Endothelial cell of umbilical vein (primary cell): ENCODE measurements at places on chromosomes 11 and 22. TPM values are rescaled to one million over a fixed set of nuclear protein-coding genes. Genes with fewer than 3 reads are reported as not detected.

Gene CHRM1
- not detected in 2 replicates for total RNA-seq

Gene GLYAT
- total RNA-seq, result not detected in 2 replicates

Gene HBB
- total RNA-seq, result not detected in 2 replicates

Gene SLC15A3
- total RNA-seq, result 1.7 and 4.4 TPM in 2 replicates

Gene CREB3L1
- total RNA-seq, result 0.78 and 0.84 TPM in 2 replicates

Gene SYCE3
- not detected in 2 replicates for total RNA-seq

Gene MRGPRX3
- total RNA-seq, result not detected in 2 replicates

Gene OR51E1
- not detected in 2 replicates for total RNA-seq

Gene C11orf65
- total RNA-seq, result not detected in 2 replicates

Gene FREY1
- 1.1 and 1.4 TPM in 2 replicates for total RNA-seq

Gene IGLL1
- total RNA-seq, result not detected in 2 replicates

Gene MEI1
- total RNA-seq, result 0.76 and 1.5 TPM in 2 replicates

GRCh38 chr11:127726367-127726766, 725.8 kb upstream of the KIRREL3 start:
- H3K27ac ChIP-seq, result no peak overlapping the region
- no peaks in the 10 kb centered on the region for H3K27me3 ChIP-seq
- no peak overlapping the region for H3K4me3 ChIP-seq
- no peaks in the 10 kb centered on the region for H3K4me1 ChIP-seq

GRCh38 chr11:46130286-46130940, 9.2 kb upstream of the PHF21A start:
- no peak overlapping the region for H3K4me3 ChIP-seq
- no peak for DNase-seq
- no peaks in the 10 kb centered on the region for H3K36me3 ChIP-seq
- peaks cover 7% of the 10 kb centered on the region for H3K27me3 ChIP-seq
- H3K27ac ChIP-seq, result no peak overlapping the region
- no peaks in the 10 kb centered on the region for H3K4me1 ChIP-seq

- DNase-seq, result no peak
- peaks cover 14% of the 10 kb centered on the region for H3K4me1 ChIP-seq
- no peaks in the 10 kb centered on the region for H3K36me3 ChIP-seq
- H3K27me3 ChIP-seq, result no peaks in the 10 kb centered on the region
Measured at GRCh38 chr22:29780748-29781676, 13.8 kb downstream of the UQCR10 start.

DNA sequence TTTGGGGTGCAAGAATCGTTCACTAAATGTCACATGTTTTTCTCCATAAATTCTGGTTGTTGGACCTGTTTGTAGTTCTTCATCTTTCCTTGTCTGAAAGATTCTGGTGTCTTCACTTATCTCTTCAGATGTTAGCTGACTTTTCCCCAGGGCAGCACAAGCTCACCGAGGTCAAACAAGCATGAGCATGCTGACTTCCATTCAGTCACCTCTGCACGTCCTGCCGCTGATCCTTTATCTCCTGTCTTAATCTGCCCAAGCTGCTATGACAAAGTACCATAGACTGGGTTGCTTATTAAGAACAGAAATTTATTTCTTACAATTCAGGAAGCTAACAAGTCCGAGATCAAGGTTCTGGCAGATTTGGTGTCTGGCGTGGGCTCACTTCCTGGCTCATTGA, 800.6 kb downstream of the NTM start:
- no peak overlapping the region for H3K27ac ChIP-seq
- no peaks in the 10 kb centered on the region for H3K36me3 ChIP-seq
- no peak overlapping the region for H3K4me3 ChIP-seq
- H3K27me3 ChIP-seq, result no peaks in the 10 kb centered on the region

DNA sequence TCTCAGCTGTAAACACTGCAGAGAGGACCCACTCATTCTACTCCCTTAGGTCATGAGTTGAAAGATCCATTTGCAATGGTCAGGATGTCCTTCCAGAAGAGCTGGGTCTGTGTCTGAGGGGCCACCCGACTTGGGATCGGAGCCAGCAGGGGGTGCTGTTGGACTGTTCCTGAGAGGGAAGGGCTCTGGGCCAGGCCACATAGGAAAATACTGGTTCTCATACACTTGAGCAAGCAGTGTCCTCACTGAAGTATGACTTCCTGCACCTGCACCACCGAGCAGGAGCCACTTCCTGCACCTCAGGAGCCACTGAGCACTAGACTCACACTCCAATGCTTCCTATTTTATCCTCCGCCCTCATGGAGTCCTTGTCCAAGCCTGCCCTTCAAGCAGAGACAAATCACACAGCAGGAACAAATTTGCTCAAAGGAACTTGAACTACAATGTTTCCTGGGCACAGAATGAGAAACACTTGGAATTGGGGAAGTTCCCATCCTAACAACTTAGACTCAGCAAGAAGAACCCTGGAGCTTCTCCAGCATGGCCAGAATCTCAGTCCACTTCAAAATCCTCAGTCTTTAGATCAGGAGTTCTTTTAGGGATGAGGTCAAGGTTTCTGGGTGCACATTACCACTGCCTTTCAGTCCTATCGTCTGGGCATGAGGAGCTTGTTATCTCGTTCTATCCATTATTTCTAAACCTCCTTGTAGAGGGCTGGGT, 36.6 kb upstream of the VPREB1 start:
- DNase-seq, result peak; percentile 68
- H3K4me1 ChIP-seq, result peaks cover 11% of the 10 kb centered on the region
- H3K27me3 ChIP-seq, result peaks cover 6% of the 10 kb centered on the region

GRCh38 chr11:78347956-78348355, 69.7 kb downstream of the GAB2 start:
- H3K27me3 ChIP-seq, result no peaks in the 10 kb centered on the region
- no peak for DNase-seq
- H3K4me3 ChIP-seq, result no peak overlapping the region
- peaks cover 50% of the 10 kb centered on the region for H3K4me1 ChIP-seq
- H3K36me3 ChIP-seq, result no peaks in the 10 kb centered on the region
- H3K27ac ChIP-seq, result no peak overlapping the region

GRCh38 chr11:130854483-130854882, 61.8 kb downstream of the SNX19 start:
- H3K27ac ChIP-seq, result no peak overlapping the region
- no peak overlapping the region for H3K4me3 ChIP-seq
- DNase-seq, result no peak
- no peaks in the 10 kb centered on the region for H3K27me3 ChIP-seq

DNA sequence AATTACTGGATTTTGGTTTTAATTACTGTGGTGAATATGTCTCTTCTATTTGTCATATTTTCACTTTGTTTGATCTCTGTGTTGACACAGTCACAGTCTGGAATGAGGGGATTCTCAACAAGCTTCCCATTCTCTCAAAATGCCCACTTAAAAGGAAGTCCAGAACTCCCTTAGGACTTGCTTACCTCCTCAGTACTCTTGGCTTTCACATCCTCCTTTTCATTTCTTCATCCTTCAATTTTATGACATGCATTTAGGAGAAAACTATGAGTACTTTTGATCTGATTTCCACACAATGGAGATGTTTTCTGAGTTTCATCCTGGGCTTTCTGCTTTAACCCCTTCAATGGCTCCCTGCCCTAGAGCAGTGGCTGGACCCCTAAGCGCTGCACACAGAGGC, 49.3 kb upstream of the FLI1 start:
- no peaks in the 10 kb centered on the region for H3K36me3 ChIP-seq
- no peaks in the 10 kb centered on the region for H3K27me3 ChIP-seq
- no peak overlapping the region for H3K27ac ChIP-seq
- no peak overlapping the region for H3K4me3 ChIP-seq
- H3K4me1 ChIP-seq, result peaks cover 8% of the 10 kb centered on the region
- no peak for DNase-seq

DNA sequence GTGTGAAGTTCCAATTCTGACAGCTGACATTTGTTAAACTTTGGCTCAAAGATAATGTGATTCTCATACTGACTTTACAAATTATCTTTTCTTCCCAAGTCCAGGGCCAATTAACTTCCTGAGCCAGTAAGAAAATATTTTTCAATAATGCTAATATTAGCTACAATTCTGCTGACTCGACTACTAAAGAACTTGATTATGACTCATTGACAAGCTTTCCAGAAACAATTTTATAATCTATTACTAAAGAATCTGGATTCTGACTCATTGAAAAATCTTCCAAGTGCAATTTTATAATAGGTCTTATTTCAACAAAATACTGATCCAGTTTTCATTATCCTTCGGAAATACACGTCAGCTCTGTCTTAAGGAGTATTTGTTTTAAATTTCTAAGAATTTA, 12.9 kb upstream of the XKR3 start:
- no peaks in the 10 kb centered on the region for H3K36me3 ChIP-seq
- no peaks in the 10 kb centered on the region for H3K4me1 ChIP-seq
- H3K4me3 ChIP-seq, result no peak overlapping the region
- H3K27ac ChIP-seq, result no peak overlapping the region

DNA sequence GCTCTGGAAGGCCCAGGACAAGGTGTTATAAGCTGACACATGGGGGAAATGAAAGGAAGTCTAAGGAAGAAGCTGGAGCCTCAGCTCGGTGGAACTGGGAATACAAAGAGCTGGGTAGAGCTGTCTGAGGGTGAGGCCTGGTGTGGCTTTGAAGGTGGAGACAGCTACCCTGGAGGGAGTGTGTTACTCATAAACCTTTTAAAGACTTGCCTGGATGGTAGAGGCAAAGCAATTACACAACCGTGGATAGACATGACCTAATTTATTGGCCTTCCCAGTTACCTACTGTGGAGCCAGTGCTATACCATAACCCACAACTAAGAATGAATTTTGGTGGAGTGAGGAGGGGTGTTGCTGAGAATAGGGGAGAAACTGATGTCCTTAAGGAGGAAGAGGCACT, 22.6 kb downstream of the EXPH5 start:
- H3K36me3 ChIP-seq, result no peaks in the 10 kb centered on the region
- DNase-seq, result no peak
- H3K27me3 ChIP-seq, result no peaks in the 10 kb centered on the region
- no peaks in the 10 kb centered on the region for H3K4me1 ChIP-seq

DNA sequence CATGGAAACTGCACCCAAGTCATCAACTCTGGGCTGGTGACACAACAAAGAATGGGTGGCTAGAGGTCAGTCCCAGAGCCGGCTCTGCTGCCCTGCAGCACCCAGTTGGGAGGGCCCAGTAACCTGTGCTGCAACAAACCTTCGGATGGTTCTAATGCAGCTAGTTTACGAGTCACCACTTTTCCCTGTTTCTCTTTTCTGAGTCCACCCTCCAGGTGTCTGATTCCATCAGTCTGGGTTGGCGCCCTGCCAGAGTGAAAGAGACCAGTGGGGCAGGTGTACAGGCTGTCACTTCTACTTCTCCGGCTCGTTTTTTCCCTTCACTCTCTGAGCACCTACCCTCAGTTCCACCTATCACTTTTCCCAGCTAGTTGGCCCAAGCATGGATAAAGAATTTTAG, 572.9 kb downstream of the NTM start:
- no peaks in the 10 kb centered on the region for H3K4me1 ChIP-seq
- H3K36me3 ChIP-seq, result no peaks in the 10 kb centered on the region
- no peak for DNase-seq
- no peak overlapping the region for H3K4me3 ChIP-seq
- H3K27ac ChIP-seq, result no peak overlapping the region

GRCh38 chr11:77421041-77421723, 52.7 kb downstream of the PAK1 start:
- no peaks in the 10 kb centered on the region for H3K27me3 ChIP-seq
- no peaks in the 10 kb centered on the region for H3K36me3 ChIP-seq
- no peak overlapping the region for H3K27ac ChIP-seq

DNA sequence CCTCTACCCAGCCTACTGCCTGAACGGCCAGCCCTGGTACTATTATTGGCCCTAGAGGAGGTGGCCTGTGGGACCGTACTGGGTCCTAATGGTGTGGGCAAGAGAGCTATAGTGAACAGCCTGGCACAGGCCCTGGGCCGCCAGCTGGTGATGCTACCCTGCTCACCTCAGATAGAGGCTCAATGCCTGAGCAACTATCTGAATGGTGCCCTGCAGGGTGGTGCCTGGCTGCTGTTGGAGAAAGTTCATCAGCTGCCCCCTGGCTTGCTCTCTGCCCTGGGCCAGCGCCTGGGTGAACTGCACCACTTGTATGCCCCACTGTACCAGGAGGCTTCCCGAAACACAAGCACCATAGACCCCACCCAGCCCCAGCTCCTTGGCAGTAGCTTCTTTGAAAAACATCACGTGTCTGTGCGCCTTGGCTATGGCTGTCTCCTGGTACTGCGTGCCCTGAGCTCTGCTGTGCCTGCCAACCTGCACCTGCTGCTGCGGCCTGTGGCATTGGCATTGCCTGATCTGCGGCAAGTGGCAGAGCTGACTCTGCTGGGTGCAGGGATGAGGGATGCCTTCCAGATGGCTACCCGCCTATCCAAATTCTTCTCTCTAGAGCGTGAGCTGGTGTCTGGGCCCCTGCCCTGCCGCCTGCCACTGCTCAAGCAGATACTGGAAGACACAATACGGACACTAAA, 49.0 kb downstream of the DNHD1 start:
- no peaks in the 10 kb centered on the region for H3K27me3 ChIP-seq
- H3K36me3 ChIP-seq, result no peaks in the 10 kb centered on the region
- H3K27ac ChIP-seq, result no peak overlapping the region

GRCh38 chr22:22720201-22720723, 75.8 kb downstream of the GGTLC2 start:
- H3K27me3 ChIP-seq, result peaks cover 13% of the 10 kb centered on the region
- peak; percentile 69 for DNase-seq
- H3K4me3 ChIP-seq, result no peak overlapping the region
- no peaks in the 10 kb centered on the region for H3K36me3 ChIP-seq

DNA sequence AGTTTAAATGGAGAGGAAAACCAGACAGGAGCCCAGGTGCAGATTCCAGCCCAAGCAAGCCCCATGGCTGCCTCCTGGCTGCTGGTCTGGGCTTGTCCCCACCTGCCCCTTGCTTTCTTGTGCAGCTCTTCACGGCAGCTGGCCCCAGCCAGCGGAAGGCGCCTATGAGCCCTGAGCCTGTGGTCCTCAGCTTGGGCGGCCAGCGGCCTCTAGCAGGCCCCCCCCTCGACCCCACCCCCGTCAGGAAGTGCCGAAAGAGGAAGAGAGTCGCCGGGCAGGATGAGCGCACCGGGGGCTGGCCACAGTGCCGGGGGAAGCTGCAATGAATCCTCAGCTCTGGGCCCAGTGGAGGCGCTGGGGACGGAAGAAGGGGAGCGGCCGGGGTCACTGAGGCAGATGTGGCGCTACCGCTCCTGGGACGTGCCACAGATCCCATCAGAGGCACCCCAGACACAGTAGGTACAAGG, 2.1 kb upstream of the DGKZ start:
- H3K4me3 ChIP-seq, result peak overlapping the region; percentile 61
- no peaks in the 10 kb centered on the region for H3K36me3 ChIP-seq
- peak overlapping the region; percentile 40 for H3K27ac ChIP-seq
- H3K4me1 ChIP-seq, result peaks cover 46% of the 10 kb centered on the region

- no peak overlapping the region for H3K27ac ChIP-seq
- DNase-seq, result no peak
- H3K4me1 ChIP-seq, result no peaks in the 10 kb centered on the region
- H3K27me3 ChIP-seq, result no peaks in the 10 kb centered on the region
- peaks cover 47% of the 10 kb centered on the region for H3K36me3 ChIP-seq
- H3K4me3 ChIP-seq, result no peak overlapping the region
Measured at GRCh38 chr22:50456466-50457234, 18.2 kb downstream of the SBF1 start.

GRCh38 chr11:804599-804964, 449 bp downstream of the PIDD1 start:
- H3K27me3 ChIP-seq, result no peaks in the 10 kb centered on the region
- DNase-seq, result no peak
- H3K4me3 ChIP-seq, result peak overlapping the region; percentile 59
- peak overlapping the region; percentile 1 for H3K27ac ChIP-seq
- peaks cover 19% of the 10 kb centered on the region for H3K36me3 ChIP-seq
- peaks cover 21% of the 10 kb centered on the region for H3K4me1 ChIP-seq

GRCh38 chr11:129840236-129840635, 24.6 kb downstream of the TMEM45B start:
- H3K4me1 ChIP-seq, result no peaks in the 10 kb centered on the region
- DNase-seq, result no peak
- no peaks in the 10 kb centered on the region for H3K36me3 ChIP-seq
- H3K4me3 ChIP-seq, result no peak overlapping the region
